AG08396 (cell line): ENCODE measurements at places on chromosomes 12 and 14.

GRCh38 chr12:19129486-19130223 lies at the start of gene PLEKHA5:
PLEKHA5 (plus strand) TSS chr12:19129733; CDS start chr12:19129800, 67 bp downstream.
- peak; percentile 92 for DNase-seq

DNA sequence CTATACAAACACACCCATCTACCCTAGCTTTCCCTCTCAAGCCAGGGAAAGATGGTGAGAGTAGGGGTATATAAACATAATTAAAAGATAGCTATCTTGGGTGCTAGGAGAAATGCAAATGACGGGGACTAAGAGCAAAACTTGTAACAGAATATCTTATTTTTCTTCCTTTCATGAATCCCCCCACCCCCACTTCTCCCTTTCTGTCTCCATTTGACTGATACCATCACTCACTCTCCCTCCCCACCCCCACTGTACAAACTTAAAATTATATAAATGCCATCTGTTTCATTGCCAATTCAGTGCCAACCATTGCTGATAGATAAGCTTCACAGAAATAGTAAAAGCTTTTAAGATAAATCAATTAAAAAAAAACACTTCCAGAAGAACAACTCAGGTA lies 268.6 kb downstream of the SLC6A15 start:
- DNase-seq = no peak

GRCh38 chr12:121580959-121581685 lies at the start of gene KDM2B:
KDM2B (minus strand) TSS chr12:121581023; CDS start chr12:121580911, 112 bp downstream.
- peak; percentile 31 for DNase-seq

GRCh38 chr12:115413626-115414025 lies 729.7 kb upstream of the TBX3 start:
- DNase-seq = no peak

DNA sequence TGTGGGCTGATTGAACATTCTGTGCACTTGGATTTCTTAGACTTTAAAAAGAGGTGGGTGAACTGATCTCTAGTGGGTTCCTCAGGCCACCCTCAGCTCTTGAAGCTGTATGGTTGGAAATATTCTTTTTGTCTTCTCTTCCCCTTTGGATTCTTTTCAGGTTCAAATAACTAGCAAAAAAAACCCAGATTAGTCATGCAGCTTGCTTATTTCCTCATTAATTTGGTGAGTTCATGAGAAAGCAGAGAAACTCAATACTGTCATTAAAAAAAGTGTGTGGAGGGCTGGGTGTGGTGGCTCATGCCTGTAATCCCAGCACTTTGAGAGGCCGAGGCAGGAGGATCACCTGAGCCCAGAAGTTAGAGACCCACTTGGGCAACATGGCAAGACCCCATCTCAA lies 183.4 kb downstream of the ESR2 start:
- DNase-seq = no peak

- no peak for DNase-seq
Measured at GRCh38 chr12:91892081-91892855, 253.4 kb downstream of the BTG1 start.

DNA sequence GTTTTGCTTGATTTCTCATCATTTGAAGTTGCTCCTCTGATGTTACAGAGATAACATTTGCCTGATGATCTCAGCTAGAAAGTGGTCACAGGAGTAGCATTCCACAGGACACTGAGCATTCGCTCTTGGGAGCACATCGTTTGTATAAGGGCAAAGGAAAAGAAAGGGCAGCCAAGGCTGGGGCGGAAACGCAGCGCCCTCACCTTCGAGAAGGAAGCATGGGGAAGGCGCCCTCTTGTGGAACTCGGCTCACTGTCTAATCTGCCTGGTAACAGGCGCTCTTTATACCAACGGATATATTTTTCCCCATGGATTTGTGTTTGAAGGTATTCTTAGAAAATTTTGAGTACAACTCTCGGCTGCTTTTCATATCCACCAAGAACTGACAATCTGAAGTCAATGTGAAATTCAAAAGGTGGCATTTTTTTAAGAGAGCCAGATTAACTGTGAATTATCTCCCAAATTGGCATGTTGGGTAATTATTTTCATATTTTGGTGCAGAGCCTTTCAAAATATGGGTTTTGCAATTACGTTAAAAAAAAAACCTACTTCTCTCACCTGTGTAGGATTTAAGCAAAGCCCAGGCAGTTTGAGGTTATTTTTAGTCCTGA lies 172.7 kb downstream of the CAND1 start:
- DNase-seq = peak; percentile 69

DNA sequence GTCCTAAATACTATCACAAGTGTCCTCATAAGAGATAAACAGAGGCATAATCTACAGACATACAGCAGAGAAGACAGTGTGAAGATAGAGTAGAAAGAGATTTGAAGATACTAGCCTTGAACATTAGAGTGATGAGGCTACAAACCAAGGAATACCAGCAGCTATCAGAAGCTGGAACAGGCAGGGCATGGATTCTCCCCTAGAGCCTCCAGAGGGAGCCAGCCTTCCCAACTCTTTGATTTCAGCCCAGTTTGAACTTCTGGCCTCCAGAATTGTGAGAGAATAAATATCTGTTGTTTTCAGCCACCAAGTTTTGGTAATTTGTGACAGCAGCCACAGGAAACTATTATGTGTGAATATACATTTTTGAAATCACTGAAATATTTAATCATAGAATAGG lies 47.2 kb downstream of the CCDC91 start:
- DNase-seq = no peak

- DNase-seq = no peak
Measured at GRCh38 chr12:71872972-71873371, 33.4 kb downstream of the TBC1D15 start.

GRCh38 chr12:4450551-4451112 lies 5.0 kb upstream of the FGF6 start:
- DNase-seq = no peak

DNA sequence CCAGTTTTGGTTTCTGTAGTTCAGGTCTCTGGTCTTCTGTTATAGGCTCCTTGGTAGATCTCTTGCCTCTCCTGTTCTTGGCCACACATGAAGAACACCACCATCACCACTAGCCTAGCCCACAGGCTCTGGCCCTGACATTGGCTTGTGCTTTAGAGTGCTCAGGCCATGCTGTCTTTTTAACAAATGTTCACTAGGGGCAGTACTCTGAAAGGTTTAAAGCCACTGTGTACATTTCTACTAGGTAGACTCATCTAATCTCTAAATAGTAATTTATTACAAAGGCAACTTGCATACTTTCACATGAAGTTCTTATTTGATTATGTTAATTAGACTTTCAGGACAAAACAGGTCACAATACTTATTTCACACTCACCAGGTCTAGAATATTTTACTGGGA lies 38.3 kb downstream of the PDE6H start:
- no peak for DNase-seq

GRCh38 chr12:124174451-124175348 lies 120.2 kb upstream of the RFLNA start:
- DNase-seq = no peak

GRCh38 chr12:26642361-26642760 lies 190.6 kb downstream of the ITPR2 start:
- DNase-seq = no peak

GRCh38 chr12:59737725-59738463 lies 142.1 kb downstream of the SLC16A7 start:
- peak; percentile 23 for DNase-seq

DNA sequence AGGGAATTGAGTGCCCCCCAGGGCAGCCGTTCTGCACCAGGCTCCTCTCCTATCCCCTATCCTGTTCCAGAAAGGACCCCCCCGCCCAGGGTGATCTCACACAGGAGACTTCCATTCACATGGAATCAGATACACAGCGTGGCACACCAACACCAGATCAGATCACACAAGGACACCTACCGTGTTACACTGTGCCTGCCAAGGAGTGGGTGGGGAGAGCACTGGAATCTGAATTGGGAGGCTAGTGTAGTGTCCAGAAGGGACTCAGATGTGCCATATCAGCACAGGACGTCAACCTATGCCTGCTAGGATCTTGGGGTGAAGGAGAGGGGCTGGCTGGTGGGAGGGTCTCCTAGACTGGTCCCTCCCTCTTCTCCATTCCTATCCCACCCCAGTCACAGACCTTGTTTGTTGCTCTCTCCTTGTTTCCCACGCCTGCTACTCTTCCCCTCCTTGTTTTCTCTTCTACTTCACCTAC lies 2.3 kb downstream of the PTMS start:
- DNase-seq = no peak

DNA sequence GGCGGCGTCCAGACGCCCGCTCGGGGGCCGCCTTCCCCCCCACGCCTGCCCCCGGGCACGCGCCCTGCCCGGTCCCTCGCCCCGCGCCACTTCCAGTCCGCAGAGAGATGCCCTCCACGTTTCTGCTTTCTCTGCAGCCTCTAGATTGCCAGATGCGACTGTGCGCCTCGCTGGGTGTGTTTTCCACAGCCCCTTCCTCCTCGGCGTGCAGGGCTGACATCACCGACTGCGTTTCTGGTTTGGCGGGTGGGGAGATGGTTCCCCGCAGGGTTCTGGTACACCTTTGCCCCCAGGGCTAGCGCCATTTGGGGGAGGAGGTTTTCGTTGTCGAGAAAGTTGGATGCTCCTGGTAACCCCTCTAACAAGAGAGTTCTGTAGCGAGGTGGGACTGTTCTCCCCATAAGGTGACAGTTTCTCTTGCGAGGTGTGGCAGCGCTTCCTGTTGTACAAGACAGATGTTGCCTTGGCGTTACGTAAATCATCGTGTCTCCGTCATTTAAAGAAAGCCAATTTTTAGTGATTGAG lies 1.5 kb downstream of the CALM1 start:
- DNase-seq = peak; percentile 27

DNA sequence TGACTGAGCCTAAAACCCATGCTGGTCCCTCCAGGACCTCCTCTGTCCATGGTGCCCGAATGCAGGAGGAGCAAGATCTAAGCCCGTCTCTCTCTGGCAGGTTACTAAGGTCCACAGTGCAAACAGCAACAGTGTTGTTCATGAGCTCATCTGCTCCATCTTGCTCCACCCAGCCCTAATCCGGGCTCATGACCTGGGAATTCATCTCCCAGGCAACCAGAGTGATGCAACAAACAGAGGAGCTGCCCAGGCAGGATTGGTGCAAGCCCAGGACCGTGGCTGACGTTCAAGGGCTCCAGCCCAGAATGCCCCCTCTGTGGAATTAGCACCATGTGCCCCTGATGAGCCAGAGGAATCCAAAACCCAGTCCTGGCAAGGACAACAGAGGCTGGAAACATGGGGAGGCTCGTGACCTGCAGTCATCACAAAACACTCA lies 29.9 kb downstream of the HSPB8 start:
- DNase-seq = peak; percentile 60

DNA sequence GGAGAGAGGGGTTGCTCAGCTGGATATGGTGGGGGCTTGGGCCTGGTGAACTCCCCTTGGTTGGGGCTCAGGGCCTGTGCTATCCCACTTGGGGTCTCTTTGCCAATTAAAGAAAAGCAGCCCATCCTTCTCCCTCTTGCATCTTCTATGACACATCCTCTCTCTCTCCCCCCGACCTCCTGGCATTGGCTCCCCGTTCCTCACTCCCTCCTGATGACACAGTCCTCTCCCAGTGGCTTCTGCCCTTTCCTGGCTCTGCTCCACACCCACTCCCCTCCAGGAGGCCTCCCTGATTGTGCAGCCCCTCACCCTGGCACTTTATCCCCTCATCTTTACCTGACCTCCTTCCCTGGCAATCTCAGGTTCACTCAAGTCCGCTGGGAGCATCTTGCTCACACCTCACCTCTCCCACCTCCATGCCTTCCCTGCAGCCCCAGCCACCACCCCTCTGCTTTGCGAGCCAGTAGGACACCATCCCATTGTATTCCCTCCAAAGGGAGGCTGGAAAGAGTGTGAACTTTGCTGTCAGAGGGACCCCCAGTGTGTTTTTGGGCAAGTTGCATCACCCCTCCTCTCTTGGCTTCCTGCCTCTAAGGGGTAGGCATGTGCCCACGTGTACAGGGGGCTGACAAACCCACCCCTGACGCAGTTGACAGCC lies 10.7 kb downstream of the KRT80 start:
- DNase-seq = no peak

GRCh38 chr12:102120886-102121285 lies 903 bp downstream of the PARPBP start:
- DNase-seq = peak; percentile 38

DNA sequence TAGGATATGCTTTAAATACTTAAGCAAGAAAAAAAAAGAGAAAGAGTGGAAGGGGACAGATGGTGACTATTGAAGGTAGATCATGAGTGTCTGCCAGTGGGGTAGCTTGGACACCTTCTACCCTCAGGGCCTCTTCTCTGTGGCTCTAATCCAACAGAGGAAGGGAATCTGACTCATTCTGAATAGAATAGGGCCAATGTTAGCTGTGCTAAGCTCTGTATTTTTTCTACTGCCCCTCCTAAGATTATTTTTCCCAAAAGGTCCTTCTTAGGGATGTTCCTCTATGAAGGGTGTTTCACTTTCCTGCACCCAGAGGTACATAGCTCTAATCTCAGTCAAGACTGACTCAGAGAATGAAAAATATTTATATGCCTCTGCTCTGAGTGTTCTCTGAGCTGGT lies 25.6 kb downstream of the UNC79 start:
- no peak for DNase-seq

DNA sequence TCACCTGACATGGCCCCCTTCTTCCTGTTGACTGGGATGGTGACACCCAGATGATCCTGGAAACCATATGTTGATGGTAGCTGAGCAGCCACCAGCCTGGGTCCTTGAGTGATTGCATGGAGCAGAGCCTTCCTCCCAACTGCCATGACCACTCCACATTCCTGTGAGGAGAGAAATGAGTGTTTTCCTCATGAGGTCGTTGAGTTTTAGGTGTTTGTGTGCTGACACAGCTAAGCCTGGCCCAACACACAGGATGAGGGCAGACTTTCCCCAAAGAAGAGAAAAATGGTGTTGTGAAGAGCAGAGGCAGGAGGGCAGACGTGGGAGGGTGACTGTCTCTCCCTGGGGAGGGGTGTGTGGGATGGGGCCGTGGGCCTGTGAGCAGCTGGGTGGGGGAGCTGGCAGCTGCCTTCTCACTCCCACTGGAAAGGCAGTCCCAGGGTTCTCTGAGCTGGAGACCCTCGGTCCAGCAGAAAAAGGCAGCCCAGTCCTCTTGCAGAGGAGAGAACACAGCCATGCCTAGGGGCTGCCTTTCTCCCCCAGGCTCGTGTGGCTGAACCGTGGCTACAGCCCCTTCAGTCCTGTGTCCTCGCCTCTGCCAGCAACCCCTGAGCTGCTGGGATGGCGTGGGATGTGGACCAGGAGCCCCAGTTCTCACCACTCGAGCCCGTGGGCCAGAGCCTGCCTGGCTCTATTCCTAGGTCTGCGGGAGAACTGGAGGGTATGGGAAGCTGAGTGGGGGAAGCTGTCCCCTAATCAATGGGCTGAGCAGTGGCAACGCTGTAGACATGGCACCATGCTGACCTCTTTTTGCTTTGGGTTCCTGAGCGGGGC lies 257.0 kb downstream of the ADGRD1 start:
- DNase-seq = no peak
